CD4-positive, alpha-beta T cell treated with Interleukin-12 subunit alpha and Interleukin-12 subunit beta, for 1 hour (primary cell): ENCODE measurements at places on chromosomes 7 and 10.

DNA sequence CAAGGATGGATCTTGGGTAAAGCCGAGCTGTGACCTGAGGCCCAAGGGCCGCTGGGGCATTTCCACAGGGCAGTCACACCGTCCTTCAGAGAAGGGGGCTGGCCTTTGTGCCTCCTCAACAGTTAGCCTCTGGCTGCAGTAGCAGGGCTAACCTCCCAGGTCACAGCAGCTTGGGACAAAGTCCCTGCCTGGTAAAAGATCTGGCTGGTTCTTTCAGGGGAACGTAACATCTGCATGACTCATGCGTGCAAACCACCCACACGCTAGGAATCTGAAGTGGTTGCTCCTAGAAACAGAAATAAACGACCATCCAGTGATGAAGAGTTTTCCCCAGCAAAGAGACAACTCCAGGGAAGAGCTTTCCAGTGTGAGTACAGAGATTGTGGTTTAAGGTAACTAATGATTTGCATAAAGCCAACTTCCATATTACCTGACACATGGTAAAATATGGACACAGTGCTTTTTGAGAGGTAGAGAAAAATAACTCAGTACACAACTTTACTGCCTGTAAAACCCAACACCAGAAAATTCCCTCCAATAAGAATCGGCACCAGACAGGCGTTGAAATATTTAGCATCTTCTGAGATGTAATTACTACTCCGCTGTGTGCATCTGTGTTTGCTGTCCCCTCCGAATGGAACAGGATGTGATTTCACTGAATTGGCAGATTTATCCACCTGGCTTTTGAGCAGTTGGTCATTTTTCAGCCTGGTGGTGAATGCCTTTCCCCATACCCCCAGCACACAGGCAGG is 84.9 kb upstream of the ADRB1 start:
- DNase-seq: no peak

DNA sequence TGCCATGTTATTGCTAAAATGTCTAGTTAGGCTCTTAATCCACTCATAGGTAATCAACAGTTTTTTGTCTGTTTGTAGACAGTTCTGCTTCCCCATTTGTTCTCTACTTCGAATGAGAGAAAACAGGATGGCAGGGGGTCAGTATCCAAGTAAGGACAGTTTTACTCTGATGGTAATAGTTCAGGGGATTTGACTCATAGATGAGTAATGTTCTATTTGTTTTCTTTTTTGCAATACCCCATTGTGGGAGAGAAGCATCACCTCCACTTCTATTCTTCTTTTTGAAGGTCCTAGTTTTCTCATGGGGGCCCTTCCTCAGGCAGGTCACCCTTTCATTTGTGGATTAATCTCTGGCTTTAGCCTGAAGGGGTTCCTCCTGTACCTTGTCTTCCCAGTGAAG is 13.9 kb downstream of the PCLO start:
- no peak for DNase-seq

GRCh38 chr10:102324061-102324460 is 71.4 kb upstream of the NFKB2 start:
- DNase-seq: no peak

GRCh38 chr10:62050893-62051433 is 149.5 kb downstream of the ARID5B start:
- peak; percentile 87 for DNase-seq

GRCh38 chr10:13056456-13057077 is 43.4 kb upstream of the OPTN start:
- no peak for DNase-seq

DNA sequence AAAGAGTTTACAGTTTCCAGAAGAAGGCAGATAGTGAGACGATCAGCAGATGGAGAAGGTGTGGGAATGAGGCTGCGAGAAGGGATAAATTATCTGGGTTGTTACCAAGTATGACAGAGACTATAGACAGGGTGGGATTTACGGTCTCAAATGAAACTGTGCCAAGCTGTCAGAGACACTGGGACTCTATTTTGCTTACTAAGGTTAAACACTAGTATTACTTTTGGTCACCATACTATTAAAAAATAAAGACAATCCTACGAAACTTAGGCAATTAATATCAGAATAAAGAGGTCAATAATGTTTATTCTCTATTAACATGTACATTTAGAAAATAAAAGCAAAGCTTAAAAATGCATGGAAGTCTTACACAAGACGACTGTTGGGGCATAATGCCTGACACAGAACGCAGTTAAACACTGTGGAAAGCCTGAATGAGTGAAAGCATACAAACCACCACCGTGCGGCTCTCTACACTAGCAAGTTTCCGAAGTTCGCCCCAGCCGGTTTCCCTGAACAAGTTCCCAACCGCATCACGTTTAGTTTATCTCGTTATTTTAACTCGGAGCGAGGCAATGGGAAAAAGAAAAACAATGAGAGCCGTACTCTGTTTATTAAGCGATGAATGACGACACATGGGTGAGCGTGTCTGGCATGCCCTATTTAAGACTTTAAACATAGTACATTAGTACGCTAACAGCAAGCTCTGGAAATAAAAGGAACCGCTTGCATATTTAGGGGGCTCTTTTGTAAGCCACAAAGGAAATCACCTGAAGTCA is 909 bp upstream of the CC2D2B start:
- DNase-seq: peak; percentile 26

DNA sequence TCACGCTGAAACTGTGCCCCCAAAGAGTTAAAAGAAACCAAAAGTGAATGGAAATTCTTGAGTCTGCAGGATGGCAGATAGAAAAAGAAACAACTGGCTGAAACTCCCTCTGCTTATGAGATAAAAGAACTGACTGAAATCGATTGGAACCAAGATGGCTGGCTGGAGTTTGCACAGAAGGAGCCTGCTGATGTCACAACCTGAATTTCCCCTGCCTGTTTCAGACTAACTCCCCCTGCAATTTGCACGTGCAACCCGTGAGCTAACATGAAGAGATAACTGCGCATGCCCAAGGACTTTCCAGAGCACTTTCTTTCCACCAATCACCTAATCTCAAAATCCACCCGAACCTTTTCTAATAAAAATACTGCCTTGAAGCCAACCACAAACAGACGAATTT is 435.5 kb downstream of the CALN1 start:
- DNase-seq: no peak
